ENCODE measurements at places on chromosomes 4 and X.

- no peak for DNase-seq
Measured at GRCh38 chrX:27917713-27918500, 63.3 kb downstream of the DCAF8L1 start.

- no peak for DNase-seq
Measured at GRCh38 chrX:41705680-41706374, 17.1 kb downstream of the GPR34 start.

DNA sequence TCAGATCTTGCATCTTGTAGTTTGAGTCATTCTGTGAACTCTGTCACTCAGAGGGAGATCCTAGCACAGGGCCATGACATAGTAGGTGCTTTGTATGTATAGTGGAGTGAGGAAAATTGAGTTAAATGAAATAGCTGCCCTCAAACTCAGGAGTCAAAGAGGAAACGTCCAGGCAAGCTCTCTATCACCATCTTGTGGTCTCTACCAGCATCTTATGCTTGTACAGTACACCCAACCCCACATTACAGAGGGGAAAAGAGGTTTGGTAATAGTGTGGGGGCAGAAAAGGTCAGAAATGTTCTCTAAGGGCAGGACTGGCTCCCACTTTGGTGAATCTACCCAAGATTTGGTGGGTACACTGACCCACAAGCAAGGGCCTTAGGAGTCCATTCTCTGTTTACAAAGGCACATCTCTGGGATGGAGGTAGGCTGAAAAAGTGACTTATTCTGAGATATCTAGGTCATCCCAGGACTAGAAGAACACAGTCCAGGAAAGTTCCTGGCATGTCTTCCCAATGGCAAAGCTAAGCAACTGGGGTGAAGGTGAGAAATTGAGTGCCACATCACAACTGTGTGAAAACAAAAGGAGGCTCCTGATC lies 131.8 kb downstream of the OR13H1 start:
- DNase-seq = peak; percentile 34

DNA sequence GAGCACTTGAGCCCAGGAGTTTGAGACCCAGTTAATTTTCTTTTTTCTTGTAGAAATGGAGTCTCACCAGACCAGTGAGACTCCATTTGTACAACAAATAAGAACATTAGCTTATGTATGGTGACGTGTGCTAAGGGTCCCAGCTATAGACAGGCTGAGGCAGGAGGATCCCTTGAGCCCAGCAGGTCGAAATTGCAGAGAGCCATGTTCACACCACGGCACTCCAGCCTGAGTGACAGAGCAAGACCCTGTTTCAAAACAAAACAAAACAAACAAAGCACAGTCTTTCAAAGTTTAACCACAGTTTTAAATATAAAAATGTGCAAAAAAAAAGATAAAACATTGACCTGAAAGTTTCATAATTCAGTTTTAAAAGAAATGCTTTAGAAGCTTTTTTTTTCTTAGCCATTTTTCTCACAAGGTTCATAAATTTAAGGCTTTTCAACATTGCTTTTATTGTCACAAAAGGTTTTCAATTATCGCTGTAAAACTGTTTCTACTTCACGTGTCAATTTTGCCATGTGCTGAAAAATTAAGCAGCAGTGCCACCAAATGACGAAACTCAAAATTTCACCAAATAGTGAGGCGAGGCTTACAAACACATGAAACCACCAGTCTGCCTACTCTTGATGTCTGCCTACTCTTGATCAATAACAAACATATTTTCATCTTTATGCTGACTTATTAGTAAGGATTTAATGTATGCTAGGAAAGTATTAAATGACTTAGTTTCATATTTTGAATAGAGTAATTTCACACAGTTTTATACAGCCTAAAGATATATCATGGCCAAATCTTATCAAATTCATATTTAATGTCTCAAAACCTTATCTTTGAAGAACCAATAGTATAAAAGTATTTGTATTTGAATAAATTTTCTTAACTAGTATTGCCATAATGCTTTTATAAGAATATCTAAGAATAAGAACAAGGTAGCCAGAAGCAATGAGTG lies 126.3 kb downstream of the NEK1 start:
- peak; percentile 13 for DNase-seq

GRCh38 chr4:20529691-20530090 lies 170.6 kb upstream of the PACRGL start:
- DNase-seq = no peak

- DNase-seq = no peak
Measured at GRCh38 chrX:129934952-129935351, 29.0 kb downstream of the UTP14A start.

All from A549 (cell line).